DMS 273 treated with DMSO at 0.1 percent for 48 hours (cell line): ENCODE measurements at places on chromosomes 12 and 14.

DNA sequence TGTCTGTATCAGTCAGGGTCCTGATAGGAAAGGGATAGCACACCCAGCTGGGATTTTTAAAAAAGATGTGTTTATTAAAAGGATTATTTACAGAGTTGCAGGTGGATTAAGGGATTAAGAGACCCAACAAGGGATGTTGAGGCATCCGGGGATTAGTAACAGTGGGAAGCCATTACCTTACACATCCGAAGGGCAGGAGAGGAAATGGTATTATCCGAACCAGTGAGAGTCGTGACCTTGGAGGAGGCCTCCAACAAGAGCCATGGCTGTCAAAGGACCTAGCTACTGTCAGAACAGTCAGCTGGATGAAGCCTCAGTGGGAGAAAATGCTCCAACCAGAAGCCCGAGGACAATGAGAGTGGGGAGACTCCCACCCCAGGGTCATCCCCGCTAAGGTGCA, 146.3 kb upstream of the KRAS start:
- DNase-seq, result no peak

- DNase-seq, result no peak
Observed at GRCh38 chr12:7431993-7432685, 11.8 kb downstream of the CD163L1 start.

- no peak for DNase-seq
Observed at GRCh38 chr12:106181401-106182114, 42.8 kb upstream of the NUAK1 start.

DNA sequence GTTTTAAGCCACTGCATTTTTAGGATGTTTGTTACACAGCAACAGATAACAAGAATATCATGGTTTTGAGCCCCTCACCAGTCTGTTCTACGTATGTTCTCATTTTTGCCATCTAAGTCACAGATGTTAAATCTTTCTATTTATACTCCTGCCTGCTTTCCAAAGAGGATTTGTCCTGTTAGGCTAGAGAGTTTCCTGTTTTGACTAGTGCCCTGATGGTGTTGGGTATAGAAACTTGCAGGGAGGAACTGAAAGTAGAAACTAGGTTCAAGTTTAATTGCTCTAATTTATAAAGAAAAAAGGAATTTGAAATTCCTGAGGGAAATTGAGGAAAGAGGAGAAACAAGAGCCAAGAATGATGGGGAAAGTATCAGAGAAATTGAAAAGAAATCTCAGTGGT, 74.4 kb upstream of the COCH start:
- DNase-seq, result no peak

- DNase-seq, result no peak
Observed at GRCh38 chr12:127519779-127520178, 747.2 kb upstream of the TMEM132C start.

GRCh38 chr12:109721276-109721675, 7.7 kb downstream of the FAM222A start:
- no peak for DNase-seq

DNA sequence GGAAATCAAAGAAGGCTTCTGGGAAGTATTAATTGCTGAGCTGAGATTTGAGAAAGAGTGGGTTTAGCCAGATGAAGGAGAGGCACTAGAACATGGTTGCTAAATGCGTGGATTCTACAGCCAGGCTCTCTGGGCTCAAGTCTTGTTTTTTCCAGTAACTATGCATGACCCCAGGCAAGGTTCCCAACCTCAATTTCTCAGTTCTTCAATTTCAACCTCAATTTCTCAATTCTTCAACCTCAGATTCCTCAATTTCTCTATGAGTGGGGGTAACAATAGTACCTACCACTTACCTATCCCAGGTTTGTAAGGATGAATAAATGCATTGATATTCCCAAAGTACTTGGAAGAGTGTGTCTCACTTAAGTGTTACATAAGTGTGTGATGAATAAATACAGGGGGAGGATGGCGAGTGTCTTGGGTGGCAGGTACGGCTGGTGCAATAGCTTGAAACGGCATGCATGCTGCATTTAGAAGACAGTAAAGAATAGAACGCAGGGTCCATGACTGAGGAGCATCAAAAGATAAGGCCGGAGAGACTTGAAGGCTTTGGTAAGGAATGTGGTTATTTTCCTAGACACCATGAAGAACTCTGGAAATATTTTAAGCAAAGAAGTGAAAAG, 149.1 kb upstream of the ATP2B1 start:
- DNase-seq, result no peak

- no peak for DNase-seq
Observed at GRCh38 chr14:34211732-34212131, 250.3 kb downstream of the SPTSSA start.

DNA sequence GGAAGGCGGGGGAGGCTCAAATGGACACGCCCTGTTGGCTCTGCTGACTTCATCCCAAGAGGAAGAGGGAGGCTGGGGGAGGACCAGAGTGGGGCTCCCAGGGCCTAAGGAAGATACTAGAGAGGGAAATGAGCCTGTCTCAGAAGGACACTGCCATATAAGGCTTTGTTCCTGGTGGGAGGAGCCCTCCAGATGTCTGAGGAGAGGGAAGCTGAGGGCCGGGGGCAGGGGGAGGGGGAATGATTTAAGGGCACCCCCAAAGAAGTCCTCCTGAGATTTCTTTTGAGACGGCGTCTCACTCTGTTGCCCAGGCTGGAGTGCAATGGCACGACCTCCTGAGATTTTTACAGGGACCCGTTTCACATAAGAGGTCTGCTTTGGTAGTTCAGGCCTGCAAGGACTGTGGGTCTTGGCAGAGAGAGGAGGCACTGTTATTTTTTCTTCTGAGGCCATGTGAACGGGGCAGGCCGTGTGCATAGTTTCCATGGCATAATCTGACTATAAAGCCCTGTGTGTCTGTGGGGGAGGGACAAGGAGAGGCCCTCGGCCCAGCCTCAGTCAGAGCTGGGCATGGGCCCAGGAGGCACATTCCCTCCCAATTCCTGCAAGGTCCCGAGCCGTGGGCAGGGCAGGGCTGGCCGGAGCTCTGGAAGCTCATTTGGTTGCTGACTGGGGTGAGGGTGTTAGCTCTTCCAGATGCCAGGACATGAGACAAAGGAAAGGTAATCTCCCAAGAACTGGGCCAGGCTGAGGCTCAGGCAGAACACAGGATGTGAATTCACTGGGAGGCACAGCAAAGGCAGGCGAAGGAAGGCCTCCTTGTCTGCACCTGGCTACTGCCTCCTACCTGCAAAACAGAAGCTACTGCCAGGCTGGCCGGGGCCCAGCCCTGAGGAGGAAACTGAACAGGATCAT, 22.2 kb upstream of the PLEKHG3 start:
- DNase-seq, result no peak

DNA sequence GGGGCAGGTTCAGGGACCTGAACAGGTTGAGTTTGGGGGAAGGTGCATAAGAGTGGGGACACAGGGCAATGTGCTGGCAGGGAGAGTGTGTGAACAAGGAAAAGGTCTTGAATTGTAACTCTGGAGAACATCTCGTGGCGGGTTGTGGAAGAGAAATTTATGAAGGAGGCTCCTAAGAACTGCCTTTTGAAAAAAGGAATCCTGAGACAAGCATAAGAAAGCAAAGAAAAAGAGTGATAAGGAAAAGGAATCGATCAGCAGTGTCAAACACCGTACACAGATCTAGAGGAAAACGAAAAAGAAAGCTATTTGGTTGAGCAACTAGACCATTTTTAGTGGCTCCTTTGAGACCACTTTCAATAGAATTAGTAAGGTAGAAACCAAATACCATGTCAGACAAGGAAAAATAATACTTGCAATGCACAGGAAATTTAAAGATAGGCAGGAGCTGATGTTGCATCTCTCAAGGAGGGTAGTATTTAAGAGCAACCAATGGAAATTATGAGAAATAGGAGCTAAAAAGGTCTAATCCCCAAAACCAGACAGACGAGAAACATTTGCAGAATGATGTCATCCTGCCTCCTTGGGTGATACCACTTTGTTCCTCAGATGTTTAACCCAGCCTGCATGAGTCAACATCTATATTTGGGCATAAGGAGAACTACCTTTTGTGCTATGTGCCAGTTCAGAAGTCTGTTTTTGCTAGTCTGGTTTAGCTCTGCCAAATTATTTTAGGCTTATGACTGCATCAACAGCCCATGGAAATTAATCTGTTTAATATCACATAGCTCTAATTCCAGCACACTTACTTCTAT, 64.5 kb upstream of the STK38L start:
- peak; percentile 30 for DNase-seq

- no peak for DNase-seq
Observed at GRCh38 chr14:68703093-68703492, 89.8 kb downstream of the ZFP36L1 start.

- peak; percentile 69 for DNase-seq
Observed at GRCh38 chr12:91274916-91275315, 92.3 kb upstream of the DCN start.

- no peak for DNase-seq
Observed at GRCh38 chr14:78673845-78674244, 503.7 kb downstream of the NRXN3 start.

DNA sequence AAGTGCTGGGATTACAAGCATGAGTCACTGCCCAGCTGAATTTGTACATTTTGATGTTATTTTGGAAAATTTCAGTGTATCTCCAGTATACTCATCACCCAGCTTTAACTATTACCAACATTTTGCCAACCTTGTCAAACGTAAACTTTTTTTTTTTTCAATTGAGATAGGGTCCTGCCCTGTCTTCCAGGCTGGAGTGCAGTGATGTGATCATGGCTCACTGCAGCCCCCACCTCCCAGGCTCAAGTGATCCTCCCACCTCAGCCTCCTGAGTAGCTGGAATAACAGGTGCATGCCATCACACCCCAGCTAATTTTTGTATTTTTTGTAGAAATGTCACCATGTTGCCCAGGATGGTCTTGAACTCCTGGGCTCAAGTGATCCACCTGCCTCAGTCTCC, 29.2 kb downstream of the MDM2 start:
- DNase-seq, result no peak

- DNase-seq, result no peak
Observed at GRCh38 chr14:61965030-61965745, 203.0 kb downstream of the SNAPC1 start.

GRCh38 chr12:12885096-12885792, 6.1 kb upstream of the GPRC5A start:
- DNase-seq, result no peak

DNA sequence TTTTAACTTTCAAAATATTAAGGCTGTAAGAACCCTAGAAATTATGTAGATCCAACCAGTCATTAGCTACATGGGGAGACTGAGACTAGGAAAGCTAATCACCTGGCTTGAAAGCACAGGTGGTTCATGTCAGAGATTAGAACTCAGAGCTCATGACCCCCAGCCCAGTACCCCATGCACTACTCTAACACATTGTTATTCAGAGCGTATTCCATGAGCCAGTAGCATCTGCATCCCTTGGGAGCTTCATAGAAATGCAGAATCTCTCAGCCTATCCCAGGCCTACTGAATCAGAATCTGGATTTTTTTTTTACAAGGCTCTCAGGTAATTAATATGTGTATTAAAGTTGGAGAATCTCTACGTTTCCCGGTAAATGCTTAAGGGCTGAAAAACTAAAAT, 161.7 kb downstream of the BTG1 start:
- no peak for DNase-seq

GRCh38 chr12:64088431-64089349, 133.4 kb downstream of the KICS2 start:
- no peak for DNase-seq

- DNase-seq, result no peak
Observed at GRCh38 chr14:52354242-52354641, 40.1 kb downstream of the PTGER2 start.

- no peak for DNase-seq
Observed at GRCh38 chr12:81417056-81417455, 339.2 kb downstream of the ACSS3 start.

- DNase-seq, result peak; percentile 64
Observed at GRCh38 chr12:84507956-84508850, 404.4 kb downstream of the SLC6A15 start.

- no peak for DNase-seq
Observed at GRCh38 chr12:25992026-25992782, 33.7 kb downstream of the RASSF8 start.

DNA sequence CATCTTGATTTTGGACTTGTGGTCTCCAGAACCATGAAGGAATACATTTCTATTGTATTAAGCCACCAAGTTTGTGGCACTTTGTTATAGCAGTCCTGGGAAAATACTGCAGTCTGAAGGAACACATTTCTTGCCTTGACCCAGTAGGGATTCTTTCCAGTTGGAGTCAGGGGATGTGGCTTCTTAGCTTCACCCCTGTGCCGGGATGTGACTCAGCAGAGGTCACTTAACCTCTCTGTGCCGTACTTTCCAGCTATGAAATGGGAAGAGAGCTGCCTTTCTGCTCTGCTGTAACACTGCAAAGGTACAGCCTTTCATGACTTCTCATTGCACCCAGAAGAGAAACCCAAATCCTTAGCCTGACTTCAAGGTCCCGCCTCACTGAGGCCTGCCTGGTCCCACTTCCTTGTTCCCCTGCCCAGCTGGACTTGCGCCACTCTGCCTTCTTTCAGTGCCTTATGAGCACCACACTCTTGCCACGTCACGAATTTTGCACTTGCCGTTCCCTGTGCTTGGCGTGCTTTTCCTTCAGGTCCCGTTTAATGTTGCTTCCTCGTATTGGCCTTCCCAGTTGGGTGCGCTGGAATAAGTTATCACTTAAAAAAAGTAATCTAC, 24.2 kb downstream of the CHST11 start:
- no peak for DNase-seq

DNA sequence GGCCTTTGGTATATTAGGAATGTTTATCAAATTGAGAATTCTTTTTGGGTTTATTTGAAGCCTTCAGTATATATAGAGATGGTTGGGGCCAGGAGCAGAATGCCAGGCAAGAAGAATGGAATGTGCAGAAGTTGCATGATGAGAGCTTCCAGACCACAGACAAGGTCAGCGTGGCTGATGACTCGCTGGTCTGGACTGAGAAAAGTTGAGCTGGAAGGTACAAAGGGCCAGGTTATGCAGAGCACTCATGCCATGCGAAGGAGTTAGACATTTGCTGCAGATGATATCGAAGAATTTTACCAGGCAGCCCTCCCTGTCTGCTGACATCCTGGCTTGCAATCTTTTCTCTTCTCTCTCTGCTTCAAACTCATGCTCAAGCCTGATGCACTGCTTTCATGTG, 196.2 kb upstream of the ARHGAP5 start:
- no peak for DNase-seq
